Stimulated activated CD4-positive, alpha-beta T cell treated with anti-CD3 and anti-CD28 coated beads, Interleukin-4, amount 100 ng/mL, for 48 hours (primary cell): ENCODE measurements at places on chromosomes 11 and 22.
A peak's percentile ranks its signal among the peaks of the same experiment; 100 is the strongest.

- DNase-seq, result no peak
Observed at GRCh38 chr11:87020764-87021365, 16.9 kb upstream of the TMEM135 start.

GRCh38 chr22:38760477-38761201 lies 4.8 kb upstream of the SUN2 start:
- no peak for DNase-seq

DNA sequence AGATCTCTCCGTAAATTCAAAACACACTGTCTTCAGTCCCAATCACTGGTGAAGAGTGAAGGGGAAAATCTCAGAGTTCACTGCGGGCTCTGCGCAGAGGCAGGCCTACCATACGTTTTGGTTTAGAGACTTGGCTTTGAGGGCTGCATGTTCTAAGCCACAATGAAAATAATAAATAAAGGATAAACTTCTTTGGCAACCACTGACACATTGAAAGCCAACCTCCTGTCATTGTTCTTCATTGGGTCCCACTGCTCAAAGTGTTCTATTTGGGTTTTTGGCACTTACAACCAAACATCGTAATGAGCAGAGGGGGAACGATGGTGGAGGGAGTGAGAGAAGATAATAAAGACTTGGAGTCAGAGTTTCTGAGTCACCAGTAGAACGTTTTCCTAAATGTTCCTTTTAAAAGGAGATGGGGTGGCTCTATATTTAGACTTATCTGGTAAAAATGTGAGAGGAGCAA lies 472.9 kb downstream of the SOX6 start:
- no peak for DNase-seq

GRCh38 chr11:17506942-17507341 lies 30.3 kb upstream of the ABCC8 start:
- no peak for DNase-seq

DNA sequence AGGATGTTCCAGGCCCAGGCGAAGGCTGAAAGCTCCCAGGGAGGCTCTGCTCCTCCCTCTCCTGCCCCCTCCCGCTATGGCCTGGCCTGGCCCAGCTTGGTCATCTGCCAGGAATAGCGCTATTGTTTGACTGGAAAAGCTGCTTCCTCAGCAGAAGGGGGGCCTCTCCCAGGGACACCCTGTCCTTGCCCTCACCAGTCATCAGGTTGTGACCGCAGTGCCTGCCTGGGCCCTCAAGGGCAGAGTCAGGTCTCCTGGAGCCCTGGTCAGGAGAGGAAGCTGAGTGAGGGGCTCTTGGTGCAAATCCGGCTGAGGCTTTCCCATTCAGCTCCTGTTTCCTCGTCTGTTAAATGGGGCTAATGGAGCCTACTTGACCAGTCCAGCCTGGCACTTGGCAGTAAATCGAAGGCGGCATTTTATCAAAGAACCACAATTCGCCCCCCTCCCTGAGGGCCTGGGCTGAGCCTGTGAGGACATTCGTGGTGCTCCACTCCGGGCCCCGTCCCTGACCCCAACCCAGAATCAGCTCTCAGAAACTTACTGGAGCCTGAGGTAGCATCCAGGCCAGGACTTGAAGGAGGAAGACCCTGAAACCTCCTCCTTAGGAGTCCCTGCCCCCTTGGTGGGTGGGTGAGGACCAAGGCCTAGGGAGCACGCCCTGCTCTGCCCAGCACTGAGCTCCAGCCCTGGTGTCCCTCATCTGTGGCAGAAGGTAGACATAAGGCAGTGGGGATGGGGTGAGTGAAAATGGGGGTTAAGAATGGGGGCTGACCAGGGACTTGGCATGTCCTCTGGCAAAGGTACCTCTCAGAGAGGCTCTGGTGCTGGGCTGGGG lies 2.0 kb upstream of the CASTOR1 start:
- DNase-seq, result no peak

DNA sequence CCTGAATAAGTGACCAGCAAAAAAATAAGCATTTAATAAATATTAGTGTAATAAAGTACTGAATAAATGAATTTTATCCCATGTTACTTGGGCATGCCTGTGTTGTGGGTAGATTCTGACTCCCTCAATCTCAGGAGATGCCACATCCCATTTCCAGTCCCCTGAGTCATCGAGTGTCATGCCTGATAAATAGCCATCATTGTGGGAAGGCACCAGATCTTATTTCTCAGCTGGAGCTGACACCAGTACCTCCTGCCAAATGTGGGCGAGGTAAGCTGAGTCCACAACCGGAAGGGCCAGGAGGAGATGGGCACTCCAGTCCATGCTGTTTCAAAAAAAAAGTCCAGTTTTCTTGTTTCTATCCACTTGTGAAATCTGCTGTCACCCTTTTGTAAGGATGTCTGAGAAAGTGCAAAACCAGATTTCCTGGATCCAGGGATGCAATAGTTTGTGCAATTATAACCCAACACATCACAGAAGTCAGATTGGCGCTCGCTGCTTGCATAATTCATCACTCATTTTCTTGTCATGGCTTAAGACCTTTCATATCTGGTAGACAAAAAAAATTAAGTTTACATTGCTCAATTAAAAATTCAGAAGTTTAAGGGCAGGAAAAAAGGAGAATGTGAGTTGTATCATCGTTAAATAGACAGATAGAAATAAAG lies 311.6 kb downstream of the MIAT start:
- DNase-seq, result no peak

GRCh38 chr11:59283311-59283710 lies 70.6 kb upstream of the MPEG1 start:
- no peak for DNase-seq

DNA sequence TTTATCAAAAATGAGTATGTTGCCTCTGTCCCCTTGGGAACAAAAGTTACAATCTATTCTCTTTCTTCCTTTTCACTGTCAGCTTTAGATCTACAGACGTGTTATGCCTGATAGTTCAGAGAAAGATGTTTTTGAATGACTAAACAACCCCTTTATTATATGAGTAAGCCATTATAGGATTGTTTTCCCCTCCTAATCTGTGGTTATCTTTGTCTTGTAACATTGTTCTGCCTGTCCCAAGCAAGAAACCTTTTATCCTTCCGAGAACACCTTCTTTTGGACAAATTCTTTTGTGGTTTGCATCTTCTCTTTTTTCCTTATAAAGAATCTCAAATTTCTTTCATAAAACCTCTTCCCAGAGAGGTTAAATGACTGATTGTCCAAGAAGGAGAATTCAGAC lies 208.4 kb downstream of the DDX10 start:
- DNase-seq, result no peak

- DNase-seq, result peak; percentile 74
Observed at GRCh38 chr11:1693327-1694063, 3.5 kb upstream of the KRTAP5-6 start.

DNA sequence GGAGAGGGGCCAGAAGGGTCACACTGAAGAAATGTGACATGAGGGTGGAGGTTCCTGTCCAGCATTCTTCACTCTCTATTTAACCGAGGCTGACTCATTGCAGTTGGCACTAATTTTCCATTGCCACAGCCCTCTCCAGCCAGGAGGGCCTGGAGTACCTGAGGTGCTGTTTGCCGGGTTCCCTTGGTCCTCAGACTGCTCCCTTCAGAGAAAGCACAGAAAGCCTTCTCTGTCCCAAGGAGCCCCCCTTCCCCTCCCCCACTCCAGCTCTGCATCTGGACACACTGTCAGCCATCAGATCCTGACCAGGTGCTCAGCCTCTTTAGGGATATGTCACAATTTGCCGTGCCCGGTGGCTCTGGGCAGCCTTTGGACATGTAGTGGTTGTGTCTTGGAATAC lies 3.2 kb upstream of the C11orf91 start:
- no peak for DNase-seq
